ENCODE measurements at places on chromosomes 3 and 15.

DNA sequence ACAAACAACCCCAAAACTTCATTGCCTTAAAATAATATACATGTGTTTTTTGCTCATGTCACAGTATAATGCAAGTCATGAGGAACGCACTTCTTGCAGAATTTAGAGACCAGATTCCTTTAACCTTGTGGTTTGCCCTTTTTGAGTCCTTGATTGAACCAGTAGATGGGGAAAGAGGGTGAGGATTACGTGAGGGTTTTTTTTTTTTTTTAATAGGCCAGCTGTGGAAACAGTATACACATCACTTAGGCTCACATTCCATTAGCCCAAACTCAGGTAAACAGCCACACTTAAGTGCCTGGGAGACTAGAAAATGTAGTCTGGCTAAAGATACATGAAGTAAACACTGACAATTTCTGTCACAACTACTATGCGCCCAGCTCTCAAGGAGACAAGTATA, 114.9 kb upstream of the MLF1 start:
- no peak for DNase-seq

GRCh38 chr3:16468336-16469098, 45.0 kb downstream of the RFTN1 start:
- DNase-seq, result no peak

DNA sequence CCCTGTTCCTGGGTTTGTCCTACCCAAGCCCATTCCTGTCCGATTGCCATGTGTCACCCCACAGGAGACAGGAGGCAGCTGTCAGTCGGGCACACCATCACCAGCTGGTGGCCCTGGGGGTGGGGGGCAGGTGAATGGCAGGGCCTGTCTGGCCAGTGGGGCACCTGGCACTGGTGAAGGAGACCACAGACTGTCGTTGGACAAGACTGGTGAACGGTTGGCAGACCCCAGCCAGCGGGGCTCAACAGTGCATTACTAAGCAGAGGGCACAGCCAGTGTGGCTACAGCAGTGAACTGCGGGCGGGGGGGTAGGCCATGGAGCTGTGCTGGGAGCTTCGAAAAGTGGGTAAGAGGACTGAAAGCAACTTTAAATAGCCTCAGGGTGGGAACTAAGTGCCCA, 2.1 kb downstream of the SEMA7A start:
- no peak for DNase-seq

DNA sequence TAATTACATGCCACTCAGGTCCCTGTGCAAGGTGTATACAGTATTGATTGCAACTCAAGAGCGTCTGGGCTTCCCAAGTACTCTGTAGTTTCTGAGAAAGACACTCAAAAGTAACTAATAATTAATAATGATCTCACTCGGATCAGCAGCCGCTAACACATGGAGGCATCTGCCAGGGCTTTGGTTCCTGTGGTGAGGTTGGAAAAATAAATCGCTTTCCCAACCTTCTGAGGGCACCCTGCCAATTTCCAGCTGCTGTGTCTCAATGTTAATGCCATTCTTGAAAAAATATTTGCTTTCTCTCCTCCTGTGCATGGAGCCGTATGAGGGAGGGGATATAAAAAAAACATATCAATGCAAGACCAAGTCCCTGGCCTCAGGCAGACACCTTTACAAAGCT, 116.5 kb upstream of the SLC2A2 start:
- no peak for DNase-seq

GRCh38 chr15:85497172-85497569, 116.8 kb downstream of the AKAP13 start:
- DNase-seq, result no peak

DNA sequence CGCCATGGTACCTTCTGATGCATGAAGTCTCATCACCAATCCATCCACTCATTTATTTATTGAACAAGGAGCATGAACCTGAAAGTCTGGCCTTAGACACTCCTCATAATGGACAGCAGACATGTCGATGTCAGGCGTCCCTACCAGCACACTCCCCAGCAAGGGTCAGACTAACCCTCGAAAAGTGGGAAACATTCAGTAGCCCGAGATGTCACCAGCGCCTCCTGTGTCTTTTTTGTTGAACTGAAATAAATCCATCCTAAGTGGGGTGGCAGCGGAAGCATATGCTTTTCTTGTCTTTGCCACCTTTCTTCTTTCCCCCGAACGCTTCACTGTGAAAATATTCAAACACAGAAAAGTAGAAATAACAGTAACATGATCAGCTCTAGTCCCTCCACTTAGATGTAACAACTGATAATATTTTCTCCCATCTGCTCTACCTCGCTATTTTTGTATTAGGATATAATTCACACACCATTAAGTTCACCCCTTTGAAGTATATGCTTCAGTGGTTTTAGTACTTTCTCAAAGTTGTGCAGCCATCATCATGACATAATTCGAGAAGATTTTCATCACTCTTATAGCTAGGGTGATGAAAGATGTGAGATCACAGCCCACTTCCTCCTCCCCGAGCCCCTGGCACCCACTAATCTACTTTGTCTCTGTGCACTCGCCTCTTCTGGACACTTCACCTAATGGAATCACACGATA, 121.6 kb downstream of the ADAMTS17 start:
- DNase-seq, result no peak

Data from activated CD8-positive, alpha-beta memory T cell treated with anti-CD3 and anti-CD28 coated beads for 4 hours (primary cell).